ENCODE measurements at places on chromosomes 3 and 15.
A peak's percentile ranks its signal among the peaks of the same experiment; 100 is the strongest.

- no peak for DNase-seq
Measured at GRCh38 chr3:178597371-178597770, 61.1 kb downstream of the KCNMB2 start.

- DNase-seq = no peak
Measured at GRCh38 chr3:157755233-157755632, 252.0 kb upstream of the VEPH1 start.

GRCh38 chr3:13002398-13003124, 70.7 kb downstream of the IQSEC1 start:
- DNase-seq = peak; percentile 63

DNA sequence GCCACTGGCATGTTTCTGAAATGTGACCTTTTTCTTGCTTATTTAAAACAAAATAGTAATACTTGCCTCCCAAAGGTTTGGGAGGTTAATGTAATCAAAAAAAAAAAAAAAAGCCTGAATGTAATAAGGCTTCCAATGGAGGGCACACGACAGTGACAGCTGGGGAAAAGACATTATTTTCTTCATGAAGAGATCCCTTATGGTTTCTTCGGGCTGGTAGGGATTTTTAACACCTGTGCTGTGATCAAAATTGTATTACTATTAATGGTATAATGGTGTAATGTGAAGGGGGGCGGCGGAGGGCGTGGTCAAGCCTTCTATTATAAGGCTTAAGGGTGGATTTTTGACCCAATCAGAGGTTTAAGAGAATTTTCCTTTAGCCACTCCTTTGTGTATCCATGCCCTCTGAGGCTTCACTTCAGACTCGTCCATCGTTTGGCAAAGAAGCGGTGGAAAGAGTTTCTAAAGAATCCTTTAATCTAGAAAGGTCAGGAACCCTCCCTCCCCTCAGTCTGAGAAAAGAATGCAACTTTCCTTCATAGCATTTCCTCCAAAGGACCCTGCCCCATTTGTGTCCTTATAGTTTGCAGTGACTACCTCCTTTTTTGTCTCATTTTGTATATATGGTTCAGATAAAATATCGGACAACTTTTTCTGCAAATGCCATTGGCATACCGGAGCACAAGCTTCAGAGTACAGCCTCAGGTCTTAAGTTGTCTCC, 89.5 kb upstream of the CHD2 start:
- DNase-seq = peak; percentile 46

DNA sequence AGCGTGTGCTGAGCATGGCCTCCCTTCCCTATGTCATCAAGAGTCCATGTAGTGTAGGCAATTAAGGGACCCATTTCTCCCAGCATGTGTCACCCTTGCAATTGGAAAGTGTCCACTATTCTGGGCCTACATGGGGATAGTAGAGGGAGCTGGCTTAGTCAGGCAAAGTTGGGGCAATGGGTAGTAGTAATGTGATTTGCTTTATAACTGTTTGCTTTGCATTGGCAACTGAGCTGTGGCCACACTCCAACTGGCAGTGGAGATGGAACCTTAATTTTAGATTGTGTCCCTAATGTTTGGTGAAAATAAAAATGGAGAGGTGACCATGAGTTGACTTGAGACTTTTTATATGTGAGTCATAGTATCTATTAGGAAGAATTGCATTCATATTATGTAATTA, 97.7 kb upstream of the SAMMSON start:
- DNase-seq = no peak

GRCh38 chr15:70034141-70034540, 63.6 kb downstream of the TLE3 start:
- no peak for DNase-seq

- no peak for DNase-seq
Measured at GRCh38 chr3:45259133-45259532, 33.0 kb upstream of the TMEM158 start.

DNA sequence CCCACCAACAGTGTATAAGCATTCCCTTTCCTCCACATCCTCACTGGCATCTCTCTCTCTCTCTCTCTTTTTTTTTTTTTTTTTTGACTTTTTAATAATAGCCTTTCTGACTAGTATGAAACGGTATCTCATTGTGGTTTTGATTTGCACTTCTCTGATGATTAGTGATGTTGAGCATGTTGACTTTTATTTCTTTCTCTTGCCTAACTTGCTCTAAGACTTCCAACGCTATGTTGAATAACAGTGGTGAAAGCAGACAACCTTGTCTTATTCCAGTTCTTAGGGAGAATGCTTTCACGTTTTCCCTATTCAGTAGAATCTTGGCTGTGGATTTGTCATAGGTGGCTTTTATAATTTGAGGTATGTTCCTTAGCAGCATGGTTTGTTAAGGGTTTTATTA, 249.4 kb upstream of the MDFIC2 start:
- DNase-seq = no peak

DNA sequence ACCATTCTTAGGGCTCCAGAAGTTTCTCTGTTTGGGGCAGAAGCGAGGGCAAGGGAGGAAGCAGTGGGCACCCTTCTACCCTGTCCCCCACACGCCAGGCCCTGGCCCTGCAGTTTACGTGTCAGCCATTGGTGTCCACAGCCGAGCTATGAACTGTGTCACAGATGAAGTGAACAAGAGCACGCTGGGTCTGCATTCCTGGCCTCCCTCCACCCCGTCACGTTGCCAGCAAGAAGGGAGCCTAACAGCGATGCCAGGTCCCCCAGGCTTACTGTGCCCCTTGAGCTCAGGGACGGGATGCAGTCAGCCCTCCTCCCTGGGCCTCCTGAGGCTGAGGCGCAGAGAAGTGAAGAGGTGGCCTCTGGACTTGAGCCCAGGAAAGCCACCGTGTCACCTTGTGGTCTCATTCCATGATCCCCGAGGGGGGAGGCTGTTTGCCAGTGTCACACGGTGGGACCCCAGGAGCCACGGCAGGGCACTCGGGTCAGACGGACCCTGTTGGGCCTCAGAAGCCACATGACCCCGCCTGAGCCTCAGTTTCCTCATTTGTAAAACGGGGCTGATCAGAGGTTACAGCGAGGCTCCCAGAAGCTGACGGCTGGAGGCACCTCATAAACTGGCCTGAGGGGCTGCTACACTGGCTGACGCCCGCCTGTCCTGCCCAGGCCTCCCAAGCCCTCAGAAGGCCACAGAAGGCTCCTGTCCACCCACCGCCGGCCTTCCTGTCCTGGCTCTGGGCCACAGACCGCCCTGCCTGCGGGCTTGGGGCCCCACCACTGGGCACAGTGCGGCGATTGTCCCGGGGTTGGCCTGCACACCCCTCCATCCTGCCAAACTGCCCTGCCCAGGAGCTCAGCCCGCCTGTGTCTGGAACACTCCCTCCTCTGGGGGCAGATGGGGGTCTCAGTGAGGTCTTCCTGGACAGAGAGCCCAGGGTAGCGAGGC, 18.6 kb downstream of the IQSEC1 start:
- no peak for DNase-seq

DNA sequence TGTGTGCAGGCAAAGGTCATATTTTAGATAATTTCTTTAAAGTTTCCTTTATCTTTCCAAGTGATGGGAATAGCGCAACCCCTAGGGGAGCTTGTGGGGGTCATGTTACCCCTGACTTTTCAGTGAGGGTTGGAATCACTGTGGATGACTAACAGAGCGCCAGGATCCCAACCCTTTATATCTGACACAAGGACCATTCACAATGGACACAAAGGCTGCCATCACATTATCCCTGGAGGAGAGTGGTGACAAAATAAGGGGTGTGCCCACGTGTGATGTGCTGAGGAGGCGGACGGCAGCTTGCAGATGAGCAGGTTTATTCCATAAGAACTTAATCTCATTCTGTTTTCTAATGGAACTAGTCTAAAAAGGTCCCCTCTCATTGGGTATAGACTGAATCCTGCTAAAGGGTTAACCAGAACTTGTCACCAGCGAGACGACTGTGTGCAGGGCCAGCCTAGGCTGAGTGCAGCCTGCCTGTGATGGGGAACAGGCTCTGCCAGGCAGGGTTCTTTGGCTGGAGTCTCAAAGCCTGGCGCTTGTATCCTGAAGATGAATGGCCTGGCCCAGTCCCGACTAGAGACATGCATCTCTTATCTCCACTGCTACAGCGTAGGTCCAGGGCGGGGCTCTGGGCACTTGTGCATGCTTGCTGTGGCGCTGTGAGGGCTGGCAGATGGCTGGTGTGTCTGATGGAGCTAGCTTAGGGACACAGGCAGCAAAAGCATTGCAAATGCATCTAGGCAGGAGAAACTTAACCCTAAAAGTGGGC, 50.2 kb downstream of the CHDH start:
- DNase-seq = no peak

GRCh38 chr3:9064850-9065249, 101.6 kb upstream of the RAD18 start:
- DNase-seq = no peak

DNA sequence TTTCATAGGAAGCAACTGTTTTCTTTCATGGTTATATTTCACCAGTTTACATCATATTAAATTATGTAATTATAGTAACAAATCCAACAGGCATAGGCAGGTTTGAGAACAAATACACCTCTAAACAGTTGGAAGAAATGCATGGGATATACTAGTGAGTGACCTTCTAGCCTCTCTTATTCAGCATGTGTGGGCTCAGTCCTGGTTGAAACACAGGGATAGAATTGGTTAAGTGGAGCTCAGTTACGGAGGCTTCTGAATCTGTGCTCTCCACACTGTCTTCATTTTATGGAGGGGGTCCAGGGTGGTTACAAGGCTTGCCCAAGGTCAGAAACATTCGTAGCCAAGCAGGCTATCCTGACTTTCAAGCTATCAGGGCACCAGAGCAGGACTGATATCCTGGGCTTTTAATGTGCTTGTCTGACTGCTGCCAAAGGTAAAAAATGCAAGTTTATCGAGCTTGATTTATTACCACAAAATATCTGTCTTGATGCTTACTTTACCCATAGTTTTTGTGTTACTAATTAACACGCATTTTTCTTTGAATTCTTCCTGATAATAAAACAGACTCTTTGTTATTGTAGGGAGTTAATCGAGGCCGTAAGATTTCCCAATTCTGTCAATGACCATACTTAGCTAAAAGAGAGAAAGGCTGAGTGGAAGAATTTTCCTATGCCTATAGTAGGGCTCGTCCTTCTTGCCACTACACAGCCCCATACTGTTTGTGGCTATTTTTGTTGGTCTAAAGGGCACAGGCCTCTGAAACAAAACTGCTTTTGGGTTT, 89.6 kb downstream of the FILIP1L start:
- no peak for DNase-seq

GRCh38 chr3:139906418-139906817, 28.6 kb upstream of the CLSTN2 start:
- no peak for DNase-seq

DNA sequence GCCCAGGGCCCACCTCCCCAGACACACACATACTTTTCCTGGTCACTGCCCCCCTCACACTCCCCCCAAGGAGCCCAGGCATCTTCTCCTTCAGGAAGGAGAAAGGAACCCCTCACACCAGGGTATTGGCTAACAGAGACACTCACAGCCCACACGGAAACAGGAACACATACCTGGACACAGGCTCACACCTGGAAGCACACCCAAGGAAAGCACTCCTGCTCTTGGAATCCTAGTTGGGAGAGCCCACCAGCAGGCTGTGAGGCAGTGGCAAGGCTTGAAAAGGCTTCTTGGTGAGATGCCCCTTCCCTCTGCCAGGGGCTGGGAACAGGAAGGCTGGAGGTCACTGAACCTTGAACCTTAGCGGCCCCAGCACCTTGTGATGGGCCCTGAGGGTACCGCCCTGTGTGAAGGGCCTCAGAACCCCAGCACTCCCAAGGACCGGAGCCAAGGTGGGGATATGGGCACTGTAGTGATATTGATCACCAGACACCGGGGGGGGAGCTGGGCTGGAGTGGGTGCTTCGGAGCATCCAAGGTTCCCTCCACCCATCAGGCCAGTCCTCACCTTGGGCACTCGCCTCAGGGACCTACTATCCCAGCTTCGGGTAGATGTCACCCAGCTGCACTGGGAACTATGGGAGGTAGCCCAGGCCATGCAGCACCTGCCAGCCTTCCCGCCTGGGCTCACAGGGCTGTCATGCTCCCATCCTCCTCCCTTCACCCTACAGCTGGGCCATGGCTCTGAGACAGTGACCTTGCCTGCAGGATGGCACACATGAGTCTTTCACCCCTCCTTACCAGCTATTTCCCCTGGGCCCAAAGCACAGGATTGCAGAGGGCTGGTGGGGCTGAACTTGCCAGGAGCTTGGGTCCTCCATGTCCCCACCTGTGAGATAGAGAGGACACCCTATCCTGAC, 16.4 kb downstream of the MYL3 start:
- no peak for DNase-seq

Data from GM20000 (cell line).